ENCODE measurements at places on chromosomes 13 and 19.

DNA sequence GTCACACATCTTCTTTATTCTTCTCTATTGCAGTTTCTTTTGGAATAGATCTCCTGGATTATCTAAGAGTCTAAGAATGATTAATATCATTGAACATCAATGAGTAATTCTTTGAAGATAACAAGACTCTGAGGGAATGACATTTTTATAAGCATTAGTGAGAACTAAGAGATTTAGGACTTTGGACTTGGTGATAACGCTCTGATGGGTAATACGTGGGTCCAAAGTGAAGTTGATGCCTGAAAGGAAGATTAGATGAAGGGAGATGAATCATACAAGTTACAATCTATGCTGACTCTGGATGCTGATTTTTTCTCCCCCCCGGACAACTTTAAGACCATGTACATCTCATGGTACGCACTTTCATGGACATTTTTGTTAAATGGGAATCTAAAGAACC, 364.5 kb downstream of the GPC5 start:
- no peak for DNase-seq

- no peak for DNase-seq
Measured at GRCh38 chr13:27595055-27595811, 25.1 kb downstream of the LNX2 start.

- no peak for DNase-seq
Measured at GRCh38 chr19:6229951-6230712, 49.6 kb downstream of the MLLT1 start.

- no peak for DNase-seq
Measured at GRCh38 chr19:14985133-14985532, 5.5 kb upstream of the SLC1A6 start.

DNA sequence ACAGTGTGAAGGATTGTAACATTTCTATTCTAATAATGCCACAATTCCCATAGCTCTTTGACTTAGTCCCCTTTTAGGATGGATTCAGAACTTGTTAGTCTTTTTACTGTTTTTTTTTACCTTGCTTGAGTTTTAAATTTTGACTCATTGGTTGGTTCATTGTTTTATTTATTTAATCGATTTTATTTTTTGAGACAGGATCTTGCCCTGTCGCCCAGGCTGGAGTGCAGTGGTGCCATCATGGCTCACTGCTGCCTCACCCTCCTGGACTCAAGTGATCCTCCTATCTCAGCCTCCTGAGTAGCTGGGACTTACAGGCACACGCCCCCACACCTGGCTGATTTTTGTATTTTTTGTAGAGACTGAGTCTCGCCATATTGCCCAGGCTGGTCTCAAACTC, 5.1 kb upstream of the RNF113B start:
- no peak for DNase-seq

- DNase-seq: no peak
Measured at GRCh38 chr13:30396434-30397075, 25.7 kb upstream of the UBE2L5 start.

DNA sequence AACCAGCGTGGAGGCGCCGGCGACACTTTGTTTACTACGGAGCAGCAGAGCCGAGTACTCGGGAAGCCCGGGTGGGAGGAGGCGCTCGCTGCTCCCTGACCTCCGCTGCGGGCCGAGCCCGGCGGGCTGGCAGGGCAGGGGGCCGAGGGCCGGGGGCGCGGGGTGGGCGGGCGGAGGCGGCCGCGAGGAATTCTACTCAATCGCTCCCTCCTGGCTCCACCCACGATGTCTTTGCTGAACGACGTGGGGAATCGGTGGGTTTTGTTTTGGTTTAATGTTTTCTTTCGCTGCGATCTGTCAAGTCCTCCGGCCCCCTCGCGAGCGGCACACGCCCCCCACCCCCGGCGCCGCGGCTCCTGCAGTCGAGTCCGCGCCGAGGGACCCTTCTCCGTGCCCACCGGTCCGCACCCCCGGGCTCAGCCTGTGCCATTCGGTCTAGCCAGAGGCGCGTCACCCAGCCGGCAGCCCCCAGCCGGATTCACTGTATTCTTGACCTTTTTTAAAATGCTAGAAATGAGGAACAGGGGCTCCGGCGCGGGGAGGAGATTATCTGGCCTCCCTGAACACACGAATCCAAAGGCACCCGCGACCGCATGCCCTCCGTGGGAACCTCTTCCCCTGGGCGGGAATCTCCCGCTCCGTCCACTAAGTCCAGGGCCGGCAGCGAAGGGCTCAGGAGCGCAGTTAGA, 636 bp upstream of the FOXO1 start:
- no peak for DNase-seq

GRCh38 chr13:21326155-21327031, 132.7 kb downstream of the ZDHHC20 start:
- peak; percentile 33 for DNase-seq

- no peak for DNase-seq
Measured at GRCh38 chr19:4390567-4391305, 9.6 kb downstream of the SH3GL1 start.

GRCh38 chr19:1412995-1413800, 5.8 kb downstream of the DAZAP1 start:
- DNase-seq: no peak

DNA sequence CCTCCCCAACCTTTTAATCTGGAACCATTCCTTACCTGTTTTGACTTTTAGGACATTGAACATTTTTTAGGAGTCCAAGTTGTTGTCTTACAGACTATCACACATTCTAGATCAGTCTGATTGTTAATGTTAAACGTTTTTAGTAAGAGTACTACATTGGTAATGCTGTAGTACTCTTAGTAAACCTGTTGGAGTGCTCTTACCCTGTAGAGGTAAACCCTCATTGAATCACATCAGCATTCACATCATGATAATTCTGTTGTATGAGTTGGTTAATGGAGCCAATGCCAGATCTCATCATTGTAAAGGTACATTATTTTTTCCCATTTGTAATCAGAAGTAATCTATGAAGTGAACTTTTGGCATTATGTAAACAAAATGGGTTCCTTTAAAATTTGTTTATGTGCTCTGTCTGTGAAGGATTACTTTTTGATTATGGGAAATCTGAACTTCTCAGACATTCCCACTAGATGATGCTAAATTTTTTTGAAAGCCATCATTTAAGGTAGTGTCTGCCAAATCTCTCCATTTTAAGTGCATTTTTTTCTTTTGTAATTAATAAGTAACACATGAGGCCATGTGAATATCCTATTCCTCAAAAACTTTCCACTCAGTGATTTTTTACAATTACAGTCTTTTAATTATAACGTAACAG, 55.2 kb downstream of the VWA8 start:
- DNase-seq: peak; percentile 3

DNA sequence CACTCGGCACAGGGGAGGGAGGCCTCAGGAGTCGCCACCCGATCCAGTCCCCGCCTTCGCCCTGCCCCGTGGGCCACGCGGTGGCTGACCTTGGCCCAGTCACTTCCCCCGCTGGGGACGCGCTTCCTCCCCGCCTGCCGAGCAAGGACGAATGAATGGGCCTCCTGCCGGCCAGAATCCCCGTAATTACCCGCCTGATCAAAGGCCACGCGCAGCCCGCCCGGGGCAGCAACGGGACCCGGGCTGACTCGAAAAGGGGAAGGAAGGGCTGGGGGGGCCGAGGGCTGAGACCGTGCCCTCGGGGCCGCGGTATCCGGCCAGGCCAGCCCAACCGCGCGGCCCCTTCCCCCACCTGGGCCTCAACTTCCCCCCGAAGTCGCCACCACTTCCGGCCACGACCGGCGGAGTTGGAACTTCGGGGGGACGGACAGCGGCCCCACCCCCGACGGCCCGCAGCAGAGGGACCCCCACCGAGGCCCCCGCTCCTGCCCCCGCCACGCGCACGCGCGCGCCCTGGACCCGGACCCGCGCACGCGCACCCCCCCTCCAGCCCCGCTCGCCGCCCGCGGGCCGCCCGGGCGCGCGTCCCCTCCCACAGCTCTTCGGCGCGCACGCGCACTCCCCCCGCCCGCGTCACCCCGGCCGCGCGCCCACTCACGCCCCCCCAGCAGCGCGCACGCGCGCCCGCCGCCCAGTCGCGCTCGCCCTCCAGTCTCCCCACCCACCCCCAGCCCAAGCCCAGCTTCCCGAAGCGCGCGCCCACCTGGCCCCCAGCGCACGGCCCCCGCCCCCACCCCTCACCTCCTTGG, 520 bp downstream of the ZNF787 start:
- no peak for DNase-seq

DNA sequence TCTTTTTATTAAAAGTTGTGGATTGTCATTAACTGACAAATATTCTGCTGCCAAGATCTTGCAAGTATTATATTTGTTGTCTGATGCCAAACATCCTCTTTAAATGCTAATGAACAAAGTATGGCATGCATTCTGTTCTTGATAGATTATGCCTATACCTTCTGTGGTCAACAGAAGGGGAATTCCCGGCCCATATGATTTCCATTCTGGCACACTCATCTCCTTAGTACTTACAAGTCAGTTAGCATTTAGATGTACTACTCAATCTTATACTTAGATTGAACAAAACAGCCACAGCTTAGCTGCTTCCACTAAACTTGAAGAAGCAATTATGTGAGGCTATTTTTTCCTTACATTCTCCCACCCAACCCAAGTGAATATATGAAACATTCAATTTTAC, 246.1 kb upstream of the DACH1 start:
- DNase-seq: no peak

- no peak for DNase-seq
Measured at GRCh38 chr19:5170329-5170745, 170.3 kb downstream of the PTPRS start.

DNA sequence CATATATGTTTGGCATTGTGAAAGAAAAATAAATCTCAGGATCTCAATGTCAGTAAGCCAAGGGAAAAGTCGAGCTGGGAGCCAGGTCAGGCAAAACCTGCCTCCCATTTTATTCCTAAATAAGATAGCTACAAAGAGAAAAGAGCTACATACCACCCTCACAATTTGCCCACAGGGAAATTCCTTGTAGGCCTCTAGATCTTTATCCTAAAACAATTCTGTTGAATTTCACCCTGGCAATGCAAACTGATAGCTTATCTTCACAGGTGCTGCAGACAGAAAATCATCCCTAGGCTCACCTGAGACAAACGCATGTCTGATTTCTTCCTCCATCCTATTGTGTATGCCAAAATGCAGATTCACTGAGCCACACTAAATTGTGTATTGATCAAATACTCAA, 2587.1 kb downstream of the PCDH9 start:
- DNase-seq: no peak

DNA sequence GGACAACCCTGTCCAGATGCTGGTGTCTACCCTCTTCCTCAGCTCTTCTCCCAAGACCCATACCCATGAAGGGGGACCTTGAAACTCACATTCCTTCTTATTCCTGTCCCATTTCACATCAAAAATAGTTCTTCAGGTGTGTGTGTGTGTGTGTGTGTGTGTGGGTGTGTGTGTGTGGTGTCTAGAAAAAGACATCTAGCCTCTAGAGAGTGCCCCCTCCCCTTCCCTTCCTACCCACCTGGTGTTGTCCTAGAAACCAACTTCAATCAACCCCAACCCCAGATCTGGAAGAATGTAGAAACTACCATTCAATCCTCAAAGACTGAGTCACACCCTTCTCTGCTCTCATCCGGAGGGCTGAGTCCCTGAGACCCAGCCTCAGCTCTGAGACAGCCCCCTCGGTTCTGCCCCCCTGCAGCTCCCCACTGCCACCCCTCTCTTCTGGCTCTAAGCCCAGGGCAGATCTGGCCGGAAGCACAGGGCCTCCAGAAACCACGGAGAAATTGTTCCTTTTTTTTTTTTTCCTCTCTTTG, 3.5 kb downstream of the KCNN4 start:
- DNase-seq: no peak

- peak; percentile 56 for DNase-seq
Measured at GRCh38 chr13:80341756-80342370, 937 bp upstream of the SPRY2 start.

DNA sequence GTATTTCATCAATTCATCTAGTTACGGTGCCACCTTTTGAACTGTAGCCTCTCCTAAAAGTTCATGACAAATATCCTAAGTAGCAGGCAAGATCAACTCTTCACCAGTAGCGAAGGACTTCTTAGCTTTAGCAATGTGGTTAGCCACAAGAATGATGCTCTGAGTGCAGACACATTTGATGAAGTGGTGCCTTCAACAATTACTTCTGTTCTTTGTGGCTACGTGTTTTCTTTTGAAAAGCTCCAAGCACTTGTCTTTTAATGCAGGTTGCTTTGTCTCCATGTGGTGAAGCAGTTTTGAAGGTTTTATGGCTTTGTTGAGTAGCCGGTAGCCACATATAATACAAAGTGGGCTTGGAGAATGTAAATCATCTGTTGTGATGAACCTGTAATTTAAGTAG, 194.7 kb downstream of the B3GLCT start:
- no peak for DNase-seq

- no peak for DNase-seq
Measured at GRCh38 chr13:107076801-107077200, 508.9 kb upstream of the ARGLU1 start.

- DNase-seq: no peak
Measured at GRCh38 chr13:46728777-46729176, 68.2 kb downstream of the ESD start.

DNA sequence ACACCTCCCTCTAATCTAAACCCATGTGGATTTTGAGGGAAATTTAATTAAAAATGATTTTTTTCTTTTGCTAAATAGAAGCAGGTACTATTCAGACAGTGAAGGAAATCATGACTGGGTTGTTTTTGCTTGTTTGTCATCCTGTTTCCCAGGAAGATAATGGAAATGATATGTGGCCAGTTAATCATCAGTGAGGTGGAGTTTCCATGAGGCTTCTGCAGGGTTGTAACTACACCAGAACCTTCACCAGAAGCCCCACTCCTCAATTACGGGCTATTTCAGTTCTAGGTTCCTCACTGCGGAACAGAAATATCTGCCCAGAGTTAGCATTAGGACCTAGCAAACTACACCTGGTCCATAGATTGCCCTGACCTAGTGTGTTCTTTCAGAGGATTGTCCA, 394.0 kb downstream of the DLEU7 start:
- no peak for DNase-seq

GRCh38 chr19:43751466-43752220, 3.1 kb downstream of the SMG9 start:
- no peak for DNase-seq

DNA sequence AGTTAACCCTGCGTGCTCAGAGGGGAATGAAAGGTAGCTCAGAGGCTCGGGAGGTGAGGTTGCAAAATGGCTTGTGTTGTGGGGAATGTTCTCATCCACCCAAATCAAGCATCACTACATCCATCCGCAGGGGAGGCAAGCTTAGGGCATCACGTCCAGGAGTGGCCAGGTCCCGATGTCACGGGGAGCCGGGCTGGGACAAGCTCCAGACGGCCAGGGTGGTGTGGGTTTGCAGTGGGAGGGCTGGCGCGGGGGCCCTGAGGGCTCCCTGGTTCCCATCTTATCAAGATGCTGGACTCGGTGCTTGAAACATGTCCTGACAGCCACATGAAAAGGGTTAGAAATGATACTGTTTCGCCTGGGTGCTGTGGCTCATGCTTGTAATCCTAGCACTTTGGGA, 25.8 kb downstream of the EPN1 start:
- no peak for DNase-seq

DNA sequence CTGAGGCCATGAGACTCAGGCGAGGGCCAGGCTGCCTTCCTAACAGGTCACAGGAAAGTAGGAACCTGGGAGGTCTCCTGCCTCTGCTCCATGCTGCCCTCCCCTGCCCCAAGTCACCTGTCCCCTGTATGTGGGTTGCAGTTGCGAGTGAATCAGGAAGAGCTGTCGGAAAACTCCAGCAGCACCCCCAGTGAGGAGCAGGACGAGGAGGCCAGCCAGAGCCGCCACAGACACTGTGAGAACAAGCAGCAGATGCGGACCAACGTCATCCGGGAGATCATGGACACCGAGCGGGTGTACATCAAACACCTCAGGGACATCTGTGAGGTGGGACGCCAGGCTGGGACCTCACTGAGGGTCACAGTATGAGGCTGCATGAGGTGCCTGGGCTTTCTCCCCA, 22.8 kb upstream of the C1QTNF9 start:
- DNase-seq: no peak
